ENCODE measurements at places on chromosomes 11 and 22.
A peak's percentile ranks its signal among the peaks of the same experiment; 100 is the strongest.

GRCh38 chr11:61054513-61054912 is 47.8 kb upstream of the CD5 start:
- no peak for DNase-seq

DNA sequence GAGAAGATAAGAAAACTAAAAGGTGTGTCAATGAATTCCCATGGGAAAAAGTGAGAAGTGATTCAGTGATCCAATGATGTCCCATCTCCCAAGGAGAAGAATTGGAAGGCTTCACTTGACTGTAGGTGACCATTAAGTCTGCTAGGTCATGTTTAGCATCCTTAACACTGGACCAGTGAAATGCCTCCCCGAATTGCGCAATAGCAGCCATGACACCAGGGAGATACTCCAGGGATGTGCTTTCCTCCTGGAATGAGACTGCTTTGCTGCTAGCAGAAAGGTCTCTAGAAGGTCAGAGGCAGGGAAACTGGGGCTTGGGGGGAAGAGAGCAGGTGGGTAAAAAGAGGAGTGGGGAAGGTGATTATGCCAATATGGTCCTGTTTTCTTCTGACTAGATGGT is 364.3 kb downstream of the OPCML start:
- no peak for DNase-seq

DNA sequence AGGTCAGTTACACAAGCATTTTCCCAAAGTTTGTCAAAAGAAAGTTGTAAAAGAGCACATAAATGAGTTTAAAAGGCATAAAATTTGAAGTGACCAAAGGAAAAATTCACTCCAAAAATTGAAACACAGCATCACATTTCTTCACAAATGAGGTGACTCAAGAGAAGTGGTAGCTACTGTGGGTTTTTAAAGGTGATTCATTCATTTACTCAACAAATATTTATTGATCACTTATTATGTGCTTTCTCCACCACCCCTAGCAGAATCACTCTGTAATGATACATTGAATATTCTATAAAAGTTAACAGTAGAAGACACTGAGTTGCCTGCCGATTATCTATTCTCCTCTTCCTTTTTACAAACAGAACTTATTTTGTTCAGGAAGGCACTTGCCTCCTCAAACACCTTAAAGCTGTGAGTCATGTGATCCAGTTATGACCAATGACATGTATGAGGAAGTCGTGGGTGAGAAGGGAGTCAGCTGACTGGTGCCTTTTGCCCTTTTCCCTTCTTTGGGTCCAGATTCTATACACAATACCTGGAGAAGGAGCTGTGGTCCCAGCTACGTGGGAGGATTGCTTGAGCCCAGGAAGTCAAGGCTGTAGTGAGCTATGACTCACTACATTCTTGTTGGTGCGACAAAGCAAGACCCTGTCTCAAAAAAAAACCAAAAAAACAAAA is 67.7 kb upstream of the CLNS1A start:
- peak; percentile 1 for DNase-seq

- DNase-seq: no peak
Measured at GRCh38 chr11:8339592-8340022, 75.9 kb upstream of the LMO1 start.

DNA sequence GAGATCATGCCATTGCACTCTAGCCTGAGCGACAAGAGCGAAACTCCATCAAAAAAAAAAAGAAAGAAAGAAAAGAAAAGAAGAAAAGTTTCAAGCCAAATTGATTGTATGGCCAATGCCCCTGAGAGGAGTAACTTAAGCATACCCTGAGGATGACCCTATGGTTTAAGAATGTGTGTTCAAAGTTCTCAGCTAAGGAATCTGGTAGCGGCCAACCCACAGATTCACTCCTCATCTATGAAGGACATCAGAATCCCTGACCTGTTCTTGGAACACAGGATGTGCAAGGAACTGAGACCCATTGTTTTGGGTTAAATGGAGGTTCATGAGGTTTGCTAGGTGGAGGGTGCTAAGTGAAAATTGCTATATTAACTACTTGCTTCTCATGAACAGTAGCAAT is 18.1 kb downstream of the IZUMO1R start:
- DNase-seq: no peak

GRCh38 chr22:33781411-33781810 is 138.9 kb downstream of the LARGE1 start:
- DNase-seq: no peak

GRCh38 chr22:38021206-38021605 is 36.0 kb upstream of the PICK1 start:
- DNase-seq: no peak

- DNase-seq: no peak
Measured at GRCh38 chr11:65476632-65477148, 22.2 kb upstream of the MALAT1 start.

DNA sequence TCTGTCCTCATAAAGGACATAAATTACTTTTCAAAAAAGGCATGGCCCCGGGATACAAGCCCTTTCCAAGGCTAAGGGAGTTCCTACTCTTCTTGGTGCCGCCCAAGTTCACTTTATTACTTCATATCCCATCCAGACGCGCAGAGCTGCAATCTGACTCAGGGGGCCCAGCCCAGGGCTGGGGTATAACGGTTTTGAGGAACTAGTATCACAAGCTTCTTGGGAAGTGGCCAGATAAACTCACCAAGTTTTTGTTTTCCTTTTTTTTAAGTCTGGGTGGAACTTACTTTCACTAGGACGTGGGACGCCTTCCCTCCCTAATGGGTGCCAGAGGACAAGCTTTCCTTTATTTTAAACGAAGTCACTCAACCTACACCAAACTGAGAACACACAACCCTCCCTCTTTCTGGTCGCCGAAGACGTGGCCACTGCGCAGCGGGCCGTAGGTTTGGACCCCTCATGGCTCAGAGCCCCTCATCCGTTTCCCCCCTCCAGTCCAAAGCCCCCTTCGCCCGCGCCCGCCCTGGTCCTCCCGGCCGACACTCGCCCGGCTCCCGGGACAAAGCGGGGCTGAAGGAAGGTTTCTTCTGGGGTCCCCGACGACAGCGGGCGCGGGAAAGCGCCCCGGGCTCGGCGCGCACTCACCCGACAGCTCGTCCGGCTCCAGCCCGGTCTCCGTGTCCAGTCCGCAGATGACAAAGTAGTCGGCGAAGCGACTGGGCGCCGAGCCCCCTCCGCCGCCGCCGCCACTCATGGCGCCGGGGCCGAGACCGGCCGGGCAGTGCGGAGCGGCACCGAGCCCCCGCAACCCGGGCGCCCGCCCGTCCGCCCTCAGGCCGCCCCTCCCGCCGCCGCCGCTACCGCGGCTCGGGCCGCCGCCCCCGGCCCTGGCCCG is 587 bp downstream of the DENND5A start:
- peak; percentile 48 for DNase-seq

DNA sequence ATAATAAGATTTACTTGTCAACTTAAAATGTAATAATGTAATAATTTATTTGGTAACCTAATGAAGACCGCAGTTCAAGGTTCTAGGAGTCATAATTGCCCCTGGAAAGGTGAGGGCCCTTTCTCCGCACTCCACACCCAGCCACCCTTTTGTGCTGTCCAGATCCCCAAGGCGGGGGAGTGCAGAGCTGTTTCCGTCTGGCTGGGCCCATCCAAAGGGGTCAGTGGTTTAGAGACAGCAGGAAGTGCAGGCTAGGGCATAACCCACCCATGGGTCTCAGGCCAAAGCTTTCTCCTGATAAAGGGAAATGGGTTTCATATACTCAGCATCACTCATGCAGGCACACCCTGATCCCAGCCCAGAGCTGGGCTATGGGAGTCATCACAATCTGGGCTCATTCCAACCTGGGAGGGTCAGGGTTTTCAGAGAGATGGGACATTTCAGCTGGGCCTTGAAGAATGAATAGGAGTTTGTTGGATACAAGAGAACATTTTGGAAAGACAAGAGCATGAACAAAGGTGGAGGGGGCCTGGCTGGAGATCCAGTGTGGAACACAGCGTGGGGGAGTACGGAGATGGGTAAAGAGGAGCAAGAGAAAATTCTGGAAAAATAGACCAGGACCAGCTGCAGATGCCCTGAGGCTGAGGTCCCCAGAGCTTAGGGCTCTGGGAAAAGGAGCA is 432.2 kb downstream of the TBC1D22A start:
- DNase-seq: no peak

DNA sequence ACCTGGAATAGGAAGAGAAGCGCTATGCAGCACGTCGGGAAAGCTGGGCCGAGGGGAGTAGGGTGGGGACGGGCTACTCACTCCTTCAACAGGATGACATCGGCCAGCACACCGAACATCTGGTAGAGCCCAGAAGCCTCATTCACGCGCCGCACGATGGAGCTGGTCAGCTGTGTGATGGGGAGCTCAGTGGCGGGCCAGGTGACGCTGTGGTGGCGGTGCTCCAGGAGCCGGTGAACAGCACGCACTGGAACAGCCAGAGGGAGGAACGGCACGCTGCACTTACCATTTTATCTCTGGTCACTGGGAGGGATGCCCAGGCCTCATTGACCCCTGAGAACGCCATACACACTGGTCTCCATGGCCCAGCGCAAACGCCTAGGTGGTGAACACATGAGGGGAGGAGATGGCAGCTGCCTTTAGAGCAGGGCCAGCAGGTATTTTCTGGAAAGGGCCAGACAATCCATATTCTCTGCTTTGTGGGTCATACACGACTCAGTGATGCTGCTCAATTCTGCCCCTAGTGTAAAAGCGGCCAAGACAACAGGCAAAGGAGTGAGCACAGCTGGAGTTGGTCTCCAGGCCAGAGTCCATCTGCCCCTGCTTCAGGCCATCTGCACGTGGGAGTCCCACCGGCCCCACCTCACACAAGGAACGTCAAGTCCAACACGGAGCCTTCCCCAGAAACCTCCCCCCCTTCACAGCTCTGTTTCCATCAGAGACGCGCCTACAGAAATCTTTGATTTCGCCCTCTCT is 8.8 kb downstream of the FOXRED2 start:
- no peak for DNase-seq

DNA sequence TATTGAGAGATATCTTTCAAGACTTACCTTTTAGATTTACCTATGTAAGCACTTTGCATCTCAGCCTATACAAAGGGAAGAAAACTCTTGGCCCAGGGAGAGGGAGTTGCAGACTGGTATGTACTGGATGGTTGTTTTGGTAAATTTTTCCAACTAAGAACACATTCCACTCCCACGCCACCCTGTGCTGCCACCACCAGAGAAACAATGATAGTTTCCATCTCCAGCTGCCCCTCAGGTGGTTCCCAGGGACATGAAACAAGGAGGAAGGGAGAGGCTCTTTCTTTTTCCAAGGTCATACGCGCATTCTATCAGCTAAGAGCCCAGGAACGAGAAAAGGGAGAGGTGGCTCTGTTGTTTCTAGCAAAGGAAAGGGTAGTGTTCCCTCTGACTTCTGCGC is 34.4 kb downstream of the CCDC34 start:
- DNase-seq: no peak

GRCh38 chr22:27273436-27273835 is 528.1 kb downstream of the MN1 start:
- DNase-seq: no peak

- DNase-seq: no peak
Measured at GRCh38 chr22:47013861-47014635, 251.6 kb downstream of the TBC1D22A start.

- DNase-seq: no peak
Measured at GRCh38 chr22:23537416-23537815, 42.7 kb downstream of the IGLL1 start.

- DNase-seq: no peak
Measured at GRCh38 chr11:110311783-110312579, 15.6 kb upstream of the RDX start.

DNA sequence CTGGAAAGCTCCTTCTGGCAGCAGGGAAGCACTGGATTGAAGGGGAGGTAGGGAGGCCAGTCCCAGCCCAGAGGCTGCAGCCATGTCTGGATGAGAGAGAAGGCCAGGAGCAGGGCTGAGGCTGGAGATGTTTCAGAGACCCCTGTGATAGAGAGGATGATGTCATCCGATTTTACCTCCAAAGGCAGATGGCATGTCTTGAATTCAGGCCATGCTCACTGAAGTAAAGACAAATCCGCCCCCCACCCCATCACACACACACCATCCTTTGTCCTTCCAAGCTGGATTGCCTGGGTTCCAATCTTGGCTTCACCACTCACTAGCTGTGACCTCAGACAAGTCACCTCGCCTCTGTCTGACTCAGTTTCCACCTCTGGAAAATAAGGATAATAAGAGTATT is 47.2 kb downstream of the TP53I11 start:
- no peak for DNase-seq

DNA sequence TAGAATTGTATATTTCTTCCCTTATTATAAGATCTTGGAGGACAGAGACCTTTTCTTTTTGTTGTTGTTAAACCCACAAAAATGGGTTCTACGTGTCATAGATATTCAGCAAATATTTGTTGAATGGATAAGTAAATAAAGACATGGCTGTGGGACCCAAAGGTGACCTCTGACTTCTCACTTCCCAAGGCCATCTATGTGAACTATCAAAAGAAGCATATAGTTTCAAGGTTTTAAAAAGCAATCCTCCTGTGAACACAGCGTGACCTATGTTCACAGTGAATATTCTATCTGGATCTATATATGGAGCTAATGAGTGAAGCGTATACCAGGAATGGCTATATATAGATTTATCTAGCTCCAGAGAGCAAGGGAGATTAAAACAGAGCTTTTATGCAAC is 312.8 kb upstream of the C11orf87 start:
- DNase-seq: no peak

DNA sequence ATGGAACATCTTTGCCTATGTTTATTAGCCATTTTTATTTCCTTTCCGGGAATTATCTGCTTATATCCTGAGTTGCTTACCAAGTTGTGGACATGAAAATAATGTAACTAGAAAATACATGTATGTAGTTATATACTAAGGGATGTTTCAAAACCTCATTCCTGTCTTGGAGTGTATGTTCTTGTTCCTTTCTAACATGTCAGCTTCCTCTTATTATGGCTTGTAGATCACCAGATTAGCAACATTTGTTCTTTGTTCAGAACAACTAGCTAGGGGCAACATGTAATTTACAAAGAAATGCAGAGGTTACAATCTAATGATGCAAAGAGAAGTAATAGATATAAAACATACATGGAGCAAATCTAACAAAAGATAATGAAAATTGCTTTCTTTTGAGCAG is 13.1 kb upstream of the TMEM123 start:
- no peak for DNase-seq

DNA sequence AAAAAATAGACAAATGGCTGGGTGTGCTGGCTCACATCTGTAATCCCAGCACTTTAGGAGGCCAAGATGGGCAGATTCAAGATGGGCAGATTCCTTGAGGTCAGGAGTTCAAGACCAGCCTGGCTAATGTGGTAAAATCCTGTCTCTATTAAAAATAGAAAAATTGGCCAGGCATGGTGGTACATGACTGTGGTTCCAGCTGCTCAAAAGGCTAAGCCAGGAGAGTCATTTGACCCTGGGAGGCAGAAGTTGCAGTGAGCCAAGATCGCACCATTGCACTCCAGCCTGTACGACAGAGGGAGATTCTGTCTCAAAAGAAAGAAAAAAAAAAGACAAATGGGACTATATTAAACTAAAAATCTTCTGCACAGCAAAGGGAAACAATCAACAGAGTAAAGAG is 55.4 kb downstream of the USP35 start:
- no peak for DNase-seq

DNA sequence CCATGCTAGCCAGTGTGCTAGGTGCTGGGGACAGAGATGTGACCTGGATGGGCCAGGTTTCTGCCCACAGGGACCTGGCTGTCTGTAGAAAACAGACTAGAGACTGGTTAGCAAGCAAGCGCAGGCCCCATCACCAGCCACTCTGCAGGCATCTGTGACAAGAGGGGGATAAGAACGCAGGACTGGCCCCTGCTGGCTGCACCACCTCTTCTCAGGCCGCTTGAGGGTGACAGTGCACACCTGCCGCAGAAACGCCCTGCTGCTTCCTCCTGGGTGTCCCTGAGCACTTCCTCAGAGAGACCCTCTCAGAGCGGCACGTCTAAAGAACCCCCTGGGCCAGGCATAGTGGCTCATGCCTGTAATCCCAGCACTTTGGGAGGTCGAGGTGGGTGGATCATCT is 5.9 kb upstream of the PICK1 start:
- no peak for DNase-seq

GRCh38 chr11:2928605-2929530 is at the start of gene PHLDA2:
Gene PHLDA2, minus strand, starts transcription at chr11:2929420. Its CDS starts 56 bp downstream, at chr11:2929364.
- DNase-seq: peak; percentile 44
